NCI-H748 treated with DMSO at 0.1 percent for 48 hours (cell line): ENCODE measurements at places on chromosomes 16 and 17.

GRCh38 chr16:318628-319027 is 33.9 kb downstream of the AXIN1 start:
- DNase-seq: no peak

DNA sequence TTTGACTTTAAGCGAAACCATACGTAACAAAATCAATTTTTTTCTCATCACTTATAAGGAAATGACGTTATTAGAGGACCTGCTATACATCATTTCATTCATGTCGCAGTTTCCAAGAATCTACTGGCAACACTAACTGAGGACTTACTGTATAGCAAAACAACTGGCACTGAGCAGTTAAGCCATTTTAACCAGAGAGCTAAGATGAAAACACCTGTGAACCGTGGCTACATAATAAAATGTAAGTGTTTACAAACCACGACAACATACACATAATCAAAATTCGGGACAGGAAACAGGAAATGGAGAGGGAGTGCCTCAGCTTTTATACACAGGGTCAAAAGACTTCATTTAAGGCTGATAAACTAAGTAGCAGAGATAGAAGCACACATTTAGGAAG is 29.5 kb downstream of the METTL16 start:
- DNase-seq: peak; percentile 41

GRCh38 chr17:79338152-79338551 is 263.5 kb downstream of the ENGASE start:
- no peak for DNase-seq

- peak; percentile 29 for DNase-seq
Measured at GRCh38 chr17:48554412-48555257, 9.7 kb upstream of the HOXB2 start.

DNA sequence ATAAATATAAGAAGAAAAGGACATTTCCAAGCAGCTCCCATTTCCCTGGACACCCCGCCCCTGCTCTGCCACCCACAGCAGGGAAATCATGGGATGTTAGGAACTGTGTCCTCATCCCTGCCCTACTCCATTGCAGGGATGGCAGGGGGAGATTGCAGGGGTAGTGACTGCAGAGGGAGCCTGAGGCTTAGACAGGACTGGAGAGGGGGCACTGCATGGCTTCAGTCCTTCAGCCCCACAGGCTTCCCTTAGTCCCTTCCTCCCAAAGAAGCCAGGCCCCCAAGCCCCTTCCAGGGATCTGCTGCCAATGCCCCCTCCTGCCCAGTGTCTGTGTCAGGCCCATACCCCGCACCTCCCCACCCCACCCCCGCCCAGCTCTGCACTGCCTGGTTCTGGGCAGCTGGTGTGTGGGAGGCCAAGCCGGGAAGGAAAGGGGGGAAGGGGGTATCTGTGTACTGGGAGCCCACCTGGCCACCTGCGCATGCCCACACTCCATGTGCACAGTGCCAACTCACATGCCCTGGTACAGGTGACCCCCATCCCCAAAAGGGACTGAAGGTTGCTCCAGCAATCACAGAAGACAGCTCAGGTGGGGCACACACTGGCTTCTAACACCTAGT is 3.3 kb downstream of the RUNDC3A start:
- DNase-seq: no peak

DNA sequence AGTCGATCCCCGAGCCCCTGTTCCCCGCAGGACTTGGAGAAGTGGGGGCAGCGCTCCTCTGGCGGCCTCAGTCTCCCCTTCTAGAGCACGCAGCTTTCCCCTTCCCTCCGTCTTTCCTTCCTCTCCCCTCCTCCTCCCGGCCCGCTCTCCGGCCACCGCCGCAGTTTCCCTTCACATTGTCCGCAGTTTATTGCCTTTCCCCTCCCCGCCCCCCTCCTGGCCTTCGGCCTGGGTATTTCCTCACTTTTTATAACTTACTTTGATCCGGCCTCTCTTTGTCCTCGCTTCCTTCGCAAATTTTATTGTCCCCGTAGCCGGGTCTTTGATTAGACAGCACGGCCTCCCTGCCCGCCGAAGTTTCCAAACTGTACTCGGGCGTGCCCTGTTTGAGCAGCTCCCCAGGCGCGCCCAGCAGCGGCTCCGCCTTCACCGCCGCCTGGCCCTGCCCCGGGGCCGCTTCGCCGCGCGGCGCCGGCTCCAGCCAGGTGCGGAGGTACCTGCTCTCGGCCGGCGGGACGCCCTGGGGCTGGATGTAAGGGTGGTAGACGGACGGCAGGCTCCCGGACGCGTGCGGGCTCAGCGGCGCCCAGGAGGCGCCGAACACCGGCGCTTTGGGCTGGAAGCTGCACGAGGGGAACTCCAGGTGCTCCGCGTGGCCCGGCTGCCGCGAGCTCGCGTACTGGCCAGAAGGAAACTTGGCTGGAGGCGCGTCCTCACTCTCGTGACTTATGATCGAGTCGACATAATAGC is 488 bp downstream of the HOXB9 start:
- peak; percentile 26 for DNase-seq
